ENCODE measurements at places on chromosomes 13 and 19. TPM values are rescaled to one million over a fixed set of nuclear protein-coding genes. Genes with fewer than 3 reads are reported as not detected.

Gene CD37
- total RNA-seq = 8.0 TPM

Gene SPIB
- total RNA-seq = not detected

Gene KEAP1
- total RNA-seq = 70.4 TPM

Gene KLHL26
- 17.6 TPM for total RNA-seq

Gene DZIP1
- total RNA-seq = 14.5 TPM

Gene SLC25A15
- total RNA-seq = 3.7 TPM

Gene CDX2
- total RNA-seq = not detected

- no peak for DNase-seq
Observed at GRCh38 chr19:19202707-19203011, 555 bp downstream of the NR2C2AP start.

- DNase-seq = no peak
Observed at GRCh38 chr19:1826557-1827521, 14.8 kb upstream of the ATP8B3 start.

- DNase-seq = no peak
Observed at GRCh38 chr19:51771376-51772130, 10.6 kb downstream of the FPR2 start.

DNA sequence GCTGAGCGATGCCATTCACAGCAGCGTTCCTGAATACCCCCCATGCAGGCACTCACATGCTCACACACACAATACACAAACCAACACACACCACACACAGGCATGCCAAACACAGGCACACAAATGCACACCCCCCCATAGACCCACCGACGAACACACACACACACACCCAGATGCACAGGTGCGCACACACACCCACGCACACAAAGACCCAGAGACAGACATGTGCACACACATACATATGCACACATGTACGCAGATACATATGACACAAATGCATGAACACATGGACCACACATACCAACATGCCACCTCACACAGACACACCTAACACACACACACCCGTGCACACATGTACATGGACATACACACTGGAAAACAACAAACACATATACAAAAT, 7.0 kb upstream of the CSNK1G2 start:
- no peak for DNase-seq

GRCh38 chr13:31431722-31432137, 232.0 kb downstream of the B3GLCT start:
- no peak for DNase-seq

GRCh38 chr13:26253787-26254582, at the start of gene CDK8:
Gene CDK8, plus strand, starts transcription at chr13:26254129. Its CDS starts 513 bp downstream, at chr13:26254642.
- peak; percentile 95 for DNase-seq

DNA sequence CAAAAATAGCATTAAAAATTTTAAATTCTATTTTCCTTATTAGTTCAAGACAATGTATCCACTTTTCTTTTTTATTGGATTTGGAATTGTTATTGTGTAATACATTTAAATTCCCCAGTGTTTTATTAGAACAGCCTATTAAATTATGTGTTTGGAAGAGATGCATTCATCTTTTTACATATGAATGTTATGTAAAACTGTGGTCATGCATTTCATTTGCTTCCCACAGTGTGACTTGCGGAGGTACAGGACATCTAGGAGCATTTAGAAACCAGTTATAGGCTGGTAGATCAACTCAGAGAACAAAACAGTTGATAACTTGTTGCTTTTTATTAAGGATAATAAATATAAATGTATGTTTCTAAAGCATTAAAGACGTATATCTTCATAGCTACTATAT, 335.5 kb upstream of the TMTC4 start:
- no peak for DNase-seq

DNA sequence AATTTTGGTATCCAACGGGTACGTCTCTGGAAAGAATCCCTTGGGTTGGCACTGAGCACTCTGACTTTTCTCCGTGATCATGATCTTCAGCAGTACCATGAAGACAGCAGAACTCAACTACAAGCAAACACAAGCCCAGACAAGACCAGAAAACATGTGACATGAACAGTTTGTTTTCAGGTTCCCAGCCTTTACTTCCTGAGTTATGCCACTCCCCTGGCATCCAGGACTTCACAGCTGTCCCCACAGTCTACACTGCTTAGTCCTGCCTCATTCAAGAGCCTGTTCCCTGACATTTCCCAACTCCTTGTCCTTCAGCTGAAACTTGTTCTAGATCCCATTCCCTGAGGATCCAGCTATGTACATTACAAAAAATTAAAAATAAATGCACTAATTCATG, 4.9 kb upstream of the N4BP2L1 start:
- no peak for DNase-seq

- no peak for DNase-seq
Observed at GRCh38 chr13:38173403-38173802, 176.2 kb upstream of the UFM1 start.

DNA sequence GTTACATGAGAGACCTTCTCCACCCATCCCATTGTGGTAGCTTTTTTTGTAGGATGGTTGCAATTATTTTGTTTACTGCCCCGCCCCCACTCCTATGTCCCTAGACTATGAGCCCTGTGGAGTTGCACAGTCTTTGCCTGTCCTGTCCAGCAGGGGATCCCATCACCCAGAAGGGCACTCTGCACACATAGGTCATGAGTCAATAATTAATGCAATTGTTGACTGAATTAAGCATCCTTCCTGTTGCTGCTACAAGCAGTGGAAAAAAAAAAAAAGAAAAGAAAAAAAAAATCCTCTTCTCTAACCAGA, 14.2 kb downstream of the C19orf81 start:
- no peak for DNase-seq

DNA sequence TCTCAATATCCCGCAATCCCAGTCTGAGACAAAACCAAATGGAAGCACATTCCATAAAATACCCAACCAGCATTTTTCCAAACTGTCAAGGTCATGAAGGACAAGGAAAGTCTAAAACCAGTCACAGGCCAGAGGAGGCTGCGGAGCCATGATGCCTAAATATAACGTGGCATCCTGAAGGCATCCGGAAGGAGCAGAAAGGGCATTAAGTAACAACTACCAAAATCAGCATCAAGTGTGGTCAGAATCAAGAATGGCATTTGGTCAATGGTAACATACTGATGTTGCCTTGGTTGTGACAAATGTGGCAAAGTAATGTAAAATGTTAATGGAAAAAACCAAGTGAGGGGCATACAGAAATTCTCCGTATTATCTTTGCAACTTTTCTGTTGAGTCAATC, 3.5 kb upstream of the ATF5 start:
- no peak for DNase-seq

- no peak for DNase-seq
Observed at GRCh38 chr19:17677002-17677401, 11.2 kb downstream of the UNC13A start.

GRCh38 chr19:17076543-17076991, 990 bp downstream of the MYO9B start:
- DNase-seq = no peak

- no peak for DNase-seq
Observed at GRCh38 chr19:2394054-2394441, 33.3 kb downstream of the TIMM13 start.

DNA sequence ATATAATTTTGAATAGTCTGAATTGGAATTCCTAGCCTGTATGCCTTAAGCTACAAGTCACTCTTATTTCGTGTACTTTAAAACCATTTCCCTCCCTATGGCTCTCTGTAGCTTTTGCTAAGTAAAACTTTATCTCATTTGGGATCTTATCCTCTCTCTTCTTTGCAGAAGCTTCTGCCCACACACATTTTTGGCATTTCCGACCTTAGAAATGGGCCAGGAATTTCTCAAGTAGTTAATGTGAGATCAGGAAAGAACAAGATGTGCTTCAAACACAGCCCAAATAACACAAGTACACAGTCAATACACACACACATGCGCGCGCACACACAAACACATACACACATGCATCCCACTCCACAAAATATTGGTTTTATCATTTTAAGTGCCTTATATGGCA, 931.0 kb upstream of the MIR17HG start:
- no peak for DNase-seq

GRCh38 chr13:42964761-42965161, 27.3 kb downstream of the EPSTI1 start:
- DNase-seq = no peak

GRCh38 chr19:1875646-1876495, 9.4 kb downstream of the ABHD17A start:
- peak; percentile 98 for DNase-seq

DNA sequence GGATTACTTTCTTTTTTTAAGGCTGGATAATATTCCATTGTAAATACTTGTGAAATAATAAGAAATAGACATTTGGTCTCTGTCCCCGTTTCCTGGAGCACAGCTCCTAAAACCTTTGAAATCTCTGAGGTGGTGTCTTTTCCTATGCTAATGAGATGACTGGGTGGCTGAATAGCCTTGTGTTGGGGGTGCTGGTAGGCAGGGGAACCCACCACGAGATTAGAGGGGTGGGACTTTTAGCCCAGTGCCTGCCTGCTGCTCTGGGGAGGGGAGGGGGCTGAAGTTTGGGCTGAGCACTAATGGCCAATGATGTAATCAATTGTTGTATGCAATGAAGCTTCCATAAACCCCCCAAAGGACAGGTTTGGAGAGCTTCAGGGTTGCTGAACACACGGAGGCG, 175.7 kb downstream of the FGF9 start:
- no peak for DNase-seq
